Natural killer cell (primary cell): ENCODE measurements at places on chromosomes 1 and 21. TPM values are rescaled to one million over a fixed set of nuclear protein-coding genes. Genes with fewer than 3 reads are reported as not detected.

The ARTN gene
- not detected for total RNA-seq

The FALEC gene
- not detected for total RNA-seq

The RGS18 gene
- 17.2 TPM for total RNA-seq

GRCh38 chr1:14844356-14844755, 245.9 kb downstream of the KAZN start:
- no peak overlapping the region for H3K27ac ChIP-seq
- no peaks in the 10 kb centered on the region for H3K36me3 ChIP-seq
- no peak overlapping the region for H3K4me3 ChIP-seq
- no peaks in the 10 kb centered on the region for H3K27me3 ChIP-seq

DNA sequence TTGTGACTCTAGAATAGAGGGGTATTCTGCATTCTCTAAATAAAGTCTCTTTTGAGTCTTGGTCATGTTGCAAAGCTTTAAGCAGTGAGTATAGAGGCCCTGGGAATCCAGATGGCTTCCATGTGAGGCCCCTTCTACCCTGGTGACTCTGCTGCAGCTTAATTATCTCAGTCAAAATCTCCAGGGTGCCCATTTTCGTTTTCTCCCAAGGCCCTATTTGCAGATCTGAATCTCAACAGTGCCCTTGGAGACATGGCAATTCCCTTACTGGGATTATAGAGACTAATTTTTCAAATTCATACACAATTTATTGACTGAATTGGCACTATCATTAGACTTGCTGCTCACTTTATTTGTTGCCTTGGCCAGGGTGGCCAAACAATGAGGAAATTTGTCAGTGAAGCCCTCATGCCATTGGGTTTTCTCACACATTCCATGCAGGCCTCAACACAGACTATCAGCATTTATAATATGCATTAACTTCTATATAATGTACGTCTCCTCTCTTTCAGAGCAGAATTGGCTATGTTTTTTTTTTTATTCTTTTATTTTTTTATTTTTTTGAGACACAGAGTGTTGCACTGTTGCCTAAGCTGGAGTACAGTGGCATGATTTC, 35.1 kb downstream of the PROX1 start:
- H3K36me3 ChIP-seq, result no peaks in the 10 kb centered on the region
- DNase-seq, result no peak
- no peak overlapping the region for H3K27ac ChIP-seq
- H3K4me1 ChIP-seq, result no peaks in the 10 kb centered on the region

The MRPS6 gene
- total RNA-seq, result 44.3 TPM

DNA sequence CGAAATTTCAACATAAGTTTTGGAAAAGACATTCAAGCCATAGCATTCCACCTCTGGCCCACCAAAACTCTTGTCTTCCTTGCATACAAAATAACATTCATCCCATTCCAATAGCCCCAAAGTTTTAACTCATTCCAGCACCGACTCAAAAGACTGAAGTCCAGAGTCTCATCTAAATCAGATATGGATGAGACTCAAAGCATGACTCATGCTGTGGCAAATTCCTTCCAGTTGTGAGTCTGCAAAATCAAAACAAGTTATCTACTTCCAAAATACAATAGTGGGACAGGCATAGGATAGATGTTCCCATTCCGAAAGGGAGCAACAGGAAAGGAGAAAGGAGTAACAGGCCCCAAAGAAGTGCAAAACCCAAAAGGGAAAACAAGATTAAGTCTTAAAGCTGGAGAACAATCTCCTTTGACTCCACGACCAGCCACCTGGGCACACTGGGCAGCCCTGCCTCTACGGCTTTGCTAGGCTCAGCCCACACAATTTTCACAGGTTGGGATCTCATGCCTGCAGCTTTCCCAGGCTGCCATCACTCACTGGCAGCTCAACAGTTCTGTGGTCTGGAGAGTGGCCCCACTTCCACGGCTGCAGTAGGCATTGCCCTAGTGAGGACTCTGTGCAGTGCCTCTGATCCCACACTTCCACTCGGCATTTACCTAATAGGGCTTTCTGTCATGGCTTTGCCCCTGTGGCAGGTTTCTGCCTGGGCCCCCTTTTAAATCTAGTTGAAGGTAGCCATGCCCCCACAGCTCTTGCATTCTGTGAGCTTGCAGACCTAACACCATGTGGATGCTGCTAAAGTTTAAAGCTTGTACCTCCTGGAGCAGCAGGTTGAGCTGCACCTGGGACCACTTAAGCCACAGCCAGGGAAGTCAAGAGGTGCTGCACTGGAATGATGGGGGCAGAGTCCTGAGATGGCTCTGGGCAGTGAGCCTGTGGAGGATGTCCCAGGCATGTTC, 51.0 kb downstream of the RUNX3 start:
- H3K4me3 ChIP-seq, result no peak overlapping the region
- no peaks in the 10 kb centered on the region for H3K27me3 ChIP-seq
- H3K36me3 ChIP-seq, result no peaks in the 10 kb centered on the region
- H3K27ac ChIP-seq, result no peak overlapping the region

The DCDC2B gene
- total RNA-seq, result not detected

- no peak overlapping the region for H3K4me3 ChIP-seq
- no peaks in the 10 kb centered on the region for H3K36me3 ChIP-seq
- no peak for DNase-seq
- H3K27me3 ChIP-seq, result no peaks in the 10 kb centered on the region
- H3K27ac ChIP-seq, result no peak overlapping the region
Observed at GRCh38 chr1:46413596-46413985, 19.5 kb downstream of the FAAH start.

DNA sequence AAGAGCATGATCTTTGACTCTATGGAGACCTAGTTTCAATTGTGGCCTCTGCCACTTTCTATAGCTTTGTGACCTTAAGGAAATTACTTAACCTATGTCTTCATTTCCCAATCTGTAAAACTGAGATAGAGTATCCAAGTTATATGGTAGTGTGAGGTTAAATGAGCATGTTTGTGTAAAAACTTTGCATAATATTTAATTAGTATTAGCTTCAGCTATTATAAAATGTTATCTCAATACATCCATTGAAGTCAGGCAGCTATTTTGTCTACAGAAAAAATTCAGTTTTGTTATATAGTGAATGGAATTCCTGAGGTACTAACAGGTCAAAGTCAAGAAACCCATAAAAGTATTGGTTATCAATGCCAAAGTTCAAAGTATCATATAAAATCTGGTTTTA, 53.6 kb downstream of the GPATCH2 start:
- H3K36me3 ChIP-seq, result no peaks in the 10 kb centered on the region
- no peak overlapping the region for H3K27ac ChIP-seq
- no peaks in the 10 kb centered on the region for H3K27me3 ChIP-seq
- no peaks in the 10 kb centered on the region for H3K4me1 ChIP-seq

DNA sequence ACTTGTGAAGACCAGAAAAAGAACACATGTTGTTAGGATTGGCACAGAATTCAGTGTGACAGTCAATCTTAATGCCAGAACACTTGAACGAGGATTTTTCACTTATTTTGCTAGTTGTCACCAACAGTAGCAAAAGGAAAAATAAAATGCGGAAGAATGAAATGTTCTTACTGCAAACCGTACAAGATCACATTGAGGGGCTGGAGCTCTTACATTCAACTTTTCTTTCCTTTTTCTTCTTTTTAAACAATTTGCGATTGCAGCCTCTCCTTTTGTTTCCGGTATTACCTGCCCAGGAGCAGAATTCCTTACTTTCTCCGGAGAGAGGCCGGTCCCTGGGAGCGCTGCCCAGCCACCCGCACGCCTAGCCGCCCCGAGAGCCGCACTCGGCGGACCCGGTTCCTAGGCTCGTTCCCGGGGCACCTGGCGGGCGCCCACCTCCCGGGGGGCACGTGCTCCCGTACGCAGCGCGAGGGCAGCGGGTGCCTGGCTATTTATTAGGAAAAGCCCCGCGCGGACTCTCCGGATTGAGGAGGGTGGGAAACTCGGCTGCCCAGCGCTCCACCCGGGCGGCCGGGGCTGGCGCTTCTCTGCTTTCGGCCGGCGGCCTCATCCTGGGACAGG, 1.2 kb upstream of the CAMTA1 start:
- no peaks in the 10 kb centered on the region for H3K36me3 ChIP-seq
- peaks cover 9% of the 10 kb centered on the region for H3K4me1 ChIP-seq
- DNase-seq, result no peak

The FAM167B gene
- total RNA-seq, result 0.54 TPM

The OR13G1 gene
- not detected for total RNA-seq

- no peaks in the 10 kb centered on the region for H3K36me3 ChIP-seq
- no peak for DNase-seq
- H3K4me3 ChIP-seq, result no peak overlapping the region
- no peak overlapping the region for H3K27ac ChIP-seq
Observed at GRCh38 chr1:112026016-112026415, 36.5 kb upstream of the KCND3 start.

The ADARB1 gene
- total RNA-seq, result 20.7 TPM

The CFHR3 gene
- total RNA-seq, result not detected

The EDN2 gene
- total RNA-seq, result 0.93 TPM
